ENCODE measurements at places on chromosomes 6 and 20.

- DNase-seq: no peak
These were observed 536.7 kb upstream of the MMS22L start for GRCh38 chr6:97819710-97820109.

DNA sequence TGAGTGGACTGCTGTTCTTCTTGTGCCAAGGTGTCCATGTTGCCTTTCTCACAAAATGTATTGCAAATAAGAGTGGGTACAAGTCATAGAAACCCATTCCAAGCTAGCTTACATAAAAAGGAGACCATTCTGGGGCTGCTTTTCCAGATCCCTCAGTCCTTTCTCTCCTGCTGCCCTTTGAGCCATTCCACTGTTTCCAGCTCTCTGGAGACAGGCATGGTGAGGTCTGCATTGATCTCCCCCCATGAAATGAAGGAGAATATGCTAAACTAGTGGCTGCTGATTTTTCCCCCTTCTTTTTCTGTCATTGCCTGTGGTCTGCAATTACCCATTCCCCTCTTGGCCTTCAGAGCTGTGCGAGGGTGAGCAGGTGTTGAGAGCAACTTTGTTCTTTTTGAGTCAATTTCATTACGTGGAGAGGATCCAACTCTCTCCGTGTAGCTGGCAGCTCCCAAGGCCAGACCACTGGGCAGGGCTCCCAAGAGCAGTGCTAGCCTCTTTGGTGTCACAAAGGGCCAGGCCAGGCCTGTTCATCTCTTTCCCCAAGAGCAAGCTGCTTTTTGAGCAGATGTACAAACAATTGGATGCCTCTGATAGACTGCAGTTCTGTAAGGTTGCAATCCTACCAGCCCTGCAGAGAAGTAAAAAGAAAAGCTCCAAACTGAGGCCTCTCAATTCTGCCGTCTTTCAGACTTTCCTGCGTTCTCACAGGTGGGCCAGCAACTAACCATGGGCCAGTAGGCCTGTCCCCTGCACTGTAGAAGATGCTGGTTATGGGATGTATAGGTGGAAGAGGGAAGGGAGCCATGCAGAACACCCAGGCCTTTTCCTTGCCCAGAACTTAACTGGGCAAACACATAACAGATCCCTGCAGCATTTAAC lies 96.1 kb upstream of the ARMC2 start:
- DNase-seq: no peak

GRCh38 chr6:150435360-150435759 lies 66.5 kb downstream of the IYD start:
- no peak for DNase-seq

- no peak for DNase-seq
These were observed 69.5 kb upstream of the LGSN start for GRCh38 chr6:63389191-63389844.

- DNase-seq: no peak
These were observed 53.3 kb downstream of the SLC22A23 start for GRCh38 chr6:3403238-3404173.

- no peak for DNase-seq
These were observed 327.0 kb downstream of the C6orf118 start for GRCh38 chr6:164982389-164982788.

GRCh38 chr6:4788953-4789584 lies 12.9 kb downstream of the CDYL start:
- no peak for DNase-seq

DNA sequence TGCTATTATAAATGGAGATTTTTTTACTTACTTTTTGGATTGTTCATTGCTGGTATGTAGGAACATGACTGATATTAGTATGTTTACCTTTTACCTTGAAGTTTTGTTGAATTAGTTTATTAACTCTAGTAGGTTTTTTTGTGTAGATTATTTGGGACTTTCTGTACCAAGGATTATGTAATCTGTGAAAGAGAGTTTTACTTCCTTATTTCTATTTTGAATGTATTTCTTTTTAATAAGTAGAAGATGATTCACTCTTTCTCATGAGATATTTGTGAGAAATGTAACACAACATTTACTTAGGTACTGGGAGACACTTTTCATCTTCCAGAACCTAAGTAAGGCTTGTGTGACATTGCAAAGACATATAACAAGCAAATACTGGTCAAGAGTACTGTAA lies 473.9 kb upstream of the HS3ST5 start:
- no peak for DNase-seq

DNA sequence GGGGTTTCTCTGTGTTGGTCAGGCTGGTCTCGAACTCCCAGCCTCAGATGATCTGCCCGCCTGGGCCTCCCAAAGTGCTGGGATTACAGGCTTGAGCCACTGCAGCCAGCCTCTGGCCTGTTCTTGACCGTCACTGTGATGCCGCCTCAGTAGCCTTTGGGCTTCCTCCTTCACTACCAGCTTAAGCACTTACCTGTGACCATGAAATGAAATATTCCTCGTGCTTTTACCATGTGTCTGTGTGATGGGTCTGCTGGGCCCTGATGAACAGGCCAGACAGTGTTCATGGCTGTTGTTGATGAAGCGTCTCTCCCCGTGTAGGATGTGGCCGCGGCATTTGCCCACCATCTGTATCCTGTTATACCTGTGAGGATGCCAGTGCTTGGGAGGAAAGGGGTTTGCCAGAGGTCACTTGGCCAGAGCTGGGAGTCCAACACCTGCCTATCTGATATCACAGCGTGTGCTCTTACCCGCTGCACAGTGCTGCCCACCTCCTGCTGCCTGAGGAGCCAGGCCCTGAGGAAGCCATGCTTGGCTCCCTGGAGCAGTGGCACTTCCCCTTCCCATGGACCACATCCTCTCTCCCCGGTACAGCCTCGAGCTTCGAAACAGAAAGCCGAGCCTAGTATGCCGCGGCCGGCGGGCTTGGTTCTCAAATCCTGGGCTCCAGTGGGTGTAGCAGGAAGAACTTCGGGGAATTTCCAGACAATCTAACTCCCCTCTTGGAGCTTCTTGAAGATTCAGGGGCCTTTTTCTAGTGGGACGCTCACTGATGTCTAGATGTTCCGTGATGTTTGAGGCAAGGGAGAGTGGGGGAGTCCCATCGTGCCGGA lies 167.9 kb downstream of the ZDHHC14 start:
- no peak for DNase-seq

DNA sequence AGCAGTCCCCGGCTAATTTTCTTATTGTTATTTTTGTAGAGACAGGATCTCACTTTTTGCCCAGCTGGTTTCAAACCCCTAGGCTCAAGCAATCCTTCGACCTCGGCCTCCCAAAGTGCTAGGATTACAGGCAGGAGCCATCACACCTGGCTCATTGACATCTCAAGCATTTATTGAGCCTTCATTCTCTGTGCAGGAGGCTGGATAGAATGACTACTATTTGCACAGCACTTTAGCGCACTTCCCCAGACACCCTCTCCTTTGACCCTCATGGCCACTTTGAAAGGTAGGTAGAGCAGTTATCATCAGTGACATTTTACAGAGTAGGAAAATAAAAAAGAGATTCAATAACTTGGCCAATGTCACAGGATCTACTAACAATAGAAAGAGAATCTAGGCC lies 124.0 kb upstream of the STXBP5 start:
- DNase-seq: no peak

DNA sequence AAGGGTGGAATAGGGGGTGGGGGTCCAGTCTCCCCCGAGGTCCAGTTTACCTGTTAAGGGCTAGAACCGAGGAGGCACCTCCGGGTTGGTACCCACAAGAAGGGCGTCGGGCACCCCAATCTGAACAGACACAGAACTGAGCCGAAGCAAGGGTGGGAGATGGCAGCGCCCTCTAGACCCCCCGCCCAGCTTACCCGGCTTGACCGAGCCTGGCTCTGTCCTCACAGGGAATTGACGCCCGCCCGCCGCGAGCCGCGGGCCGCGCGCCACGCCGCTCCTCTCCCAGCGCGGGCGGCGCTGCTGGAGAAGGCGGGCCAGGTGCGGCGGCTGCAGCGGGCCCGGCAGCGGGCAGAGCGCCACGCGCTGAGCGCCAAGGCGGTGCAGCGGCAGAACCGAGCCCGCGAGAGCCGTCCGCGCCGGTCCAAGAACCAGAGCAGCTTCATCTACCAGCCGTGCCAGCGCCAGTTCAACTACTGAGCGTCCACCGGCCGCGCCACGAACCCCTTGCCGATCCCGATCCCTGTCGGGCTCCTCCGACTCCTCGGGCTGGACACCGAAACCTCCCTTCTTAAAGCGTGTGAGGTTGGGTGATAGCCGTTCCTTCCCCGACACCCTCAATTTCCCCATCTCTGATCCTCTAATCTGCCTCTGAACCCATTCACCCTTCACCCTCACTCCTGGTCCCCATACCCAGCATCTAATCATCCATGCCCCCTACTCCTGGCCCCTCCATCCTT lies 5.9 kb downstream of the TP53INP2 start:
- DNase-seq: peak; percentile 30

- DNase-seq: no peak
These were observed 52.5 kb downstream of the CHMP4B start for GRCh38 chr20:33863440-33864323.

- DNase-seq: no peak
These were observed 2.0 kb downstream of the KCNK16 start for GRCh38 chr6:39320363-39320984.

GRCh38 chr20:41609474-41609873 lies 8.7 kb downstream of the CHD6 start:
- no peak for DNase-seq

DNA sequence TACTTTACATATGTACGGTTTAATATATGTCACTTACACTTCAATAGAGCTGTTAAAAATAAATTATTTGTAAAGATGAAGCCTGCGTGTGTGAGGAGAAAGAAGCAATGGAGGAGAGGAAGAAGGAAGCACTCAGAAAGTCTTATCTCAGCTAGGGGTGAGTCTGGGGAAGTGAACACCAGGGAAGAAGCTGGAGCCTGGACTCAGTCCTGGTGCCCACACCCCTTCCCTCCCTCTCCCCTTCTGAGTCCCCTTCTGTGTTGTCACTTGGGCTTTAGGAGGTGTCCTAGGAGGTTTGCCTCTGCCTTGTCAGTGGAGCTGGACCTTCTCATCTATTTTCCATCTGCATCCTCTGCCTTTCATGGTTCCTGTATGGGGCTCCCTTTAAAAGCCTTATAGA lies 1.9 kb downstream of the SIRPB2 start:
- DNase-seq: no peak

- DNase-seq: no peak
These were observed 264.7 kb downstream of the ZNF217 start for GRCh38 chr20:53328961-53329360.

- no peak for DNase-seq
These were observed 86.4 kb downstream of the ATXN1 start for GRCh38 chr6:16674801-16675392.

DNA sequence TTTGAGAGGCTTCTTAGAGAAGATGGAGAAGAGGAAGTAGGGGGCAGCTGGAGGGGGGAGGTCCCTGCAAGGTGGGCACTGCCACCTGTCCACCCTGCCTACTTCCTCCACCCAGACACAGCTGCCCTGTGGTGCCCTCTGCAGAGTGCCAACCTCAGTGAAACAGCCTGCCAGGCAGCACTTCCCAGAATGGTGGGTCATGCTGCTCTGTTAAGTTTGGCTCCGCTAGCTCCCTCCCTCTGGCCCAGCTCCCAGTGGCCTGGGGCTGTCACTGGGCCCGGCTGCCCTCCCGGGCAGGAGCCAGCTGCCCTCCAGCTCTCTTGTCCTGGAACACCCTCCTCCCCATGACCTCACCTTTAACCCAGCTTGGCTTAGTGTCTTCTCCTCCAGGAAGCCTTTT lies 5.1 kb upstream of the EPB41L1 start:
- DNase-seq: no peak

DNA sequence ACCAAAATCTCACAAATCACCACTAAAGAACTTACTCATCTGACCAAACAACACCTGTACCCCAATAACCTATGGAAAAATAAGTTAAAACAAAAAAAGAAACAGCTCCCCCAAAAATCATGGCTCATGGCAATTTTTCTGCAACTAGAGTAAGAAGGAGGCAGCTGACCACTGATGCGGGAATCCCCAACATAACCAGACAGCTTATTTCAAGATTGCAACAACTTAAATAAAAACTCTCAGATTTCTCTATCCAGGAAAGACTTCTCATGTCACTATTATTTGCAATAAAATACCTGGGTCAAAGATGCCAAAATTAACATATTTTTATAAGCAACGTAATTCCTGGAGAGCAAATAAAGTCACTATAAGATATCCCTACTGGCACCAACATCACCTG lies 128.1 kb upstream of the LY86 start:
- DNase-seq: no peak

GRCh38 chr20:2151858-2152281 lies 50.2 kb downstream of the STK35 start:
- no peak for DNase-seq

GRCh38 chr6:150177952-150178520 lies 35.2 kb downstream of the PPP1R14C start:
- no peak for DNase-seq

Measured in stimulated activated CD8-positive, alpha-beta memory T cell treated with anti-CD3 and anti-CD28 coated beads, Interleukin-2, amount 100 ng/mL, for 1 hour (primary cell).